ENCODE measurements at places on chromosomes 16 and 17.

DNA sequence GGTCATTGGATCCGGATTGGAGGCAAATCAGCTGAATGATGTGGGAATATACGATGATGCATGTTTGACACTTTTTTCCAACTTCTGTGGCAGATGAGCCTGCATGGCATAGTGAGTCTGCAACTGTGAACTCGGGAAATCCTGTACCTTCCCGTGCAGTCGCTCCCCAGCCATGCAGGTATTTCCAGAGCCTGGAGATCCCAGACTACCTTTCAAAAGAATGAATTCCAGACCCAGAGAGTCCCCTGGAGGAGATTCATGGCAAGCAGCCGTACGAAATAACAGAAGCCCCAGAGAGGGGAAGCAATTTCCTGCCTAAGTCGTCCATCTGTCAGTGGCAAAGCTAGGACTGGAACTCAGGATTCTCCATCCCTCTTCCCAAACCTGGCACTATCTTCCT lies 75.7 kb upstream of the FAM20A start:
- no peak for DNase-seq

- no peak for DNase-seq
Observed at GRCh38 chr17:17345686-17346427, 42.7 kb downstream of the NT5M start.

GRCh38 chr16:54194334-54194743 lies 92.2 kb downstream of the IRX3 start:
- DNase-seq: no peak

GRCh38 chr16:79559532-79559931 lies 41.0 kb downstream of the MAF start:
- DNase-seq: no peak

DNA sequence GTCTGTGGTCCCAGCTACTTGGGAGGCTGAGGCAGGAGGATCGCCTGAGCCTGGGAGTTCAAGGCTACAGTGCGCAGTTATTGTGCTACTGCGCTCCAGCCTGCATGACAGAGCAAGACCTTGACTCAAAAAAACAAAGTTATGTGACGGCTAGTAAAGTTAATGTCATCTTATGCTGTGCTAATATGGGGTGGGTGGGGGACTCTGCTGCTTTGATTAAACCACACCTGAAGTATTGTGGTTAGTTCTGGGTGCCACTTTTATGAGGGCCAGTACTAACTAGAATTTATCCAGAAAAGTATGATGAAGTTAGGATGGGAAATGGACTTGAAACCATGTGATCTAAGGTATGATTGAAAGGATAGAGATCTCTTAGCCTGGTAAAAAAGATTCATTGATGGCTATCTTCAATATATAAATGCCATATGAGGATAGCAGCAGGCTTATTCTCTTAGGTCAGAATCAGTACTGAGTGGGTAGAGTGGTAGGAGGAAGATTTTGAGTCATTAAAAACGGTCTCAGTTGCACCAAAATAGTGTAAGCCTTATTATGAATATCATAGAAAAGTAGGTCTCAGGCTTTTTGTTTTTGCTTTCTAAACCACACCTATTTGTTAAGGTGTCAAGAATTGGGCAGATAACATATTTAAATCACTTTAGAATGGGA lies 5.6 kb downstream of the WSB1 start:
- DNase-seq: no peak

DNA sequence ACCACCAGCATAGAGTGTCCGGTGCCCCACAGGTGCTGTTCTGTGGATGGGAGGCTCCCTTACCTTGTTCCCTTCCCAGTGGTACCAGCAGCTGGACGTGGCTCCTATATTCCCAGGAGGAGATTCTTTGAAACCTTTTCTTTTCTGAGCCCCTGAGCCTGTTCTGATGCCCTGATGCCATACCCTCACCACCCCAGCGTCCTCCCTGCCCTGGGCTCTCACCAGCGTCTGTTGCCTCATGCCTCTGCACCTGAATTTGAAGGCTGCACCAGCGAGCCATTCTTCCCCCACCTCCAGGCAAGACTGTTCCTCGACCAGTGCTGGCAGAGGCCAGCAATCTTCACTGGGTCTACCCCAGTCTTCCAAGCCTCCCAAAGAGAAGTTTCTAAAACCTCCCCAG lies 505 bp downstream of the SOST start:
- DNase-seq: no peak

Measured in activated naive CD8-positive, alpha-beta T cell treated with anti-CD3 and anti-CD28 coated beads, Interleukin-2, amount 50 U/mL, for 16 hours (primary cell).